ENCODE measurements at places on chromosomes 5 and 9. TPM values are rescaled to one million over a fixed set of nuclear protein-coding genes. Genes with fewer than 3 reads are reported as not detected.

GRCh38 chr5:14528926-14529325 lies 52.7 kb upstream of the OTULINL start:
- H3K27me3 ChIP-seq = no peaks in the 10 kb centered on the region
- H3K4me3 ChIP-seq = no peak overlapping the region

GRCh38 chr5:61732796-61733195 lies 400.7 kb downstream of the ZSWIM6 start:
- H3K27ac ChIP-seq = no peak overlapping the region
- H3K27me3 ChIP-seq = no peaks in the 10 kb centered on the region
- no peak for DNase-seq
- H3K36me3 ChIP-seq = no peaks in the 10 kb centered on the region

The BRD3 gene
- 5.4 TPM for polyA plus RNA-seq

DNA sequence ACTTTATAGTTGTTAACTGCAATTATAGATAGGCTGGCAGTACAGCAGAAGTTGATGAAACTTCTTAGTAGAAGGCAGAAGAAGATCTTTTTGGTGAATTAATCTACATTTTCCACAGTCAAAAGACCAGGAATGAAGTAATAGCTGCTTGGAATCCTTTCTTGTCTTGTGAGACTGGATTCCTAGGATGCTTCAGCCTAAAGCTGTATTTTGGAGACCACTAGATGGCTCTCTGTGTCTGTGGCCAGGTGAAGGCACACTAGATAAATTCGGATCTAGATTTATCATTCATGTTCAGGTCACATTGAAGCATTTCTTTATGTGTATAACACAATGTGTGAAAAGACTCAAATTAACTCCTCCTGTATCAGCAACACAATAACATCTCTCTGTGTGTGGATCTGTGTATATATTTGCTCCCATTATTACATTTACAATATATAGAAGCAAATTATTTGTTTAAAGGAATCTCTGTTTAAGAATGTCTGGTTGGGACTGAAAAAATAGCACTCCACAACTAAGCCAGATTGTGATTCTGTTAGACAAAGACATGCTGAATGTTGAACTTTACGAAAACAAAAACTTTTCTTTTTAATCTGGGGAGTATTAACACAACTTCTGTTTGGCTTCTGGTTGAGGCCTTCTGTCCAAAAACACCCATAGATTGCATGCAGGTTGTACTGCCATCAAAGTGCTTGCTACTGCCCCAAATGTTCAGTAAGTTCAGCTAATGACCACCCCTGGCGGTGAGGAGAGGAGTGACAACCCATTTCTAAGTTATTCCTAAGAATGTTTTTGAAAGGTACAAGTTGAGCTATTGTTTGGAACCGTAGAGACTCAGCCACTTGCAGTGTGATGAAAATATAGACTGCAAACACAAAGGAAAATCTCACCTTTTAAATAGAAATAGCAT lies 10.6 kb downstream of the GRIN3A start:
- no peaks in the 10 kb centered on the region for H3K36me3 ChIP-seq
- H3K4me1 ChIP-seq = no peaks in the 10 kb centered on the region
- H3K27ac ChIP-seq = no peak overlapping the region
- no peaks in the 10 kb centered on the region for H3K27me3 ChIP-seq
- H3K4me3 ChIP-seq = no peak overlapping the region

DNA sequence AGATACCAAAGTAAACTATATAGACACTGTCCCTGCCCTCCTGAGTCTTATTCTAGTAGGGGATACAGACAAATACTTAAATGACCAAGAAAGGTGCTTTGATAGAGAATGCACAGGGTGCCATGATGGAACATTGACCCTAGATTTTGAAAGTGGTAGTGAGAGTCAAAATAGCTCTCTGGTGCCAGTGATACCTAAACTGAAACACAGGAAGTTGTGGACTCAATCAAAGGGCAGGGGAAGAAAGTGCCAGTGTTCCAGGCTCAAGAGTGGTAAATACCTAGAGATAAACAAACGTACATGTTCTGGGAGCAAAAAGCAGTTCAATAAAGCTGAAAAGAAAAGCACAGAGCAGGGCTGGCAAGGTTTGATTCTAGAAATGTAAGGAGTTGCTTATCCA lies 267.6 kb downstream of the ISL1 start:
- no peak for DNase-seq
- no peaks in the 10 kb centered on the region for H3K4me1 ChIP-seq
- H3K27me3 ChIP-seq = no peaks in the 10 kb centered on the region
- no peak overlapping the region for H3K4me3 ChIP-seq

- no peaks in the 10 kb centered on the region for H3K4me1 ChIP-seq
- peaks cover 17% of the 10 kb centered on the region for H3K36me3 ChIP-seq
- H3K27me3 ChIP-seq = no peaks in the 10 kb centered on the region
- H3K4me3 ChIP-seq = no peak overlapping the region
- DNase-seq = no peak
Measured at GRCh38 chr5:176955895-176956294, 50.7 kb downstream of the UIMC1 start.

The TSSK1B gene
- polyA plus RNA-seq = not detected

DNA sequence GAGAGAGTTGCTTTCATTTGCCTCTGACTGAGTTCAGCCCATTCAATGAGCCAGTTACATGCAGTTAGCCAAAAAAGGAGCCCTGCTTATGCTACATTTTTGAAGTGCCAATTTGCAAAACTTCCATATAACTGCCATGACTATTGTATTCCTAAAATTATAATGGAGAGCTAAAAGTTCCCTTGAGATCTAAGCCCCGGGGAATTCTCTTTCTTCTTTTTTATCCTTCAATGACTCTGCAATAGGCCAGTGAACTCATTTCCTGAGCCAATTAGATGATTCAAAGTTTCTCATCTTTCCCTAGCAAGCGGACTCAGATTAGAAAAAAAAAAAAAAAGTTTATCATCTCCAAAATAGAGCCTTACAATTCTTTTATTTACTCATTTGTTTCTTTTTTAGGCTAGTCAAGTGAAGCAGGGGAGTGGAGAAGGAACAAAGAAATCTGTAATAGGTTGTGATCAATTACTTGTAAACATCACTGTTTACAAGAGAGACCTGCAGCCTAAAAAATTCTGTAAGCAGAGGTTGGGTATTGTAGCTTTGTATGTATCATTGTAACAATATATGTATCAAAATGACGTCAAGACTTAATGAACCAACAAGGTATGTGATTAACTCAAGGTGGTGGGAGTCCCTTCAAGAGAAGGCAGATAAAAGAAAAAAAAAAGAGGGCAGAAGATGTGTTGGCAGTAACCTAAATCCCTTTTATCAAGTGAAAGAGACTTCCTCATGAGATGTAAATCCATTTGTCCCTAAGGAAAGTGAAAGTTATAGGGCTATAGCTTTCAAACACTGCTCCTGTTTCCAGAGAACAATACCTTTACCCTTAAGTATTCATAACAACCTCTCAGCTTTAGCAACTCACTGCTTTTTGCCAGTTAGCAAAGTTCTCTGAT lies 48.7 kb upstream of the HOMER1 start:
- no peak overlapping the region for H3K27ac ChIP-seq
- H3K4me3 ChIP-seq = no peak overlapping the region
- DNase-seq = no peak

DNA sequence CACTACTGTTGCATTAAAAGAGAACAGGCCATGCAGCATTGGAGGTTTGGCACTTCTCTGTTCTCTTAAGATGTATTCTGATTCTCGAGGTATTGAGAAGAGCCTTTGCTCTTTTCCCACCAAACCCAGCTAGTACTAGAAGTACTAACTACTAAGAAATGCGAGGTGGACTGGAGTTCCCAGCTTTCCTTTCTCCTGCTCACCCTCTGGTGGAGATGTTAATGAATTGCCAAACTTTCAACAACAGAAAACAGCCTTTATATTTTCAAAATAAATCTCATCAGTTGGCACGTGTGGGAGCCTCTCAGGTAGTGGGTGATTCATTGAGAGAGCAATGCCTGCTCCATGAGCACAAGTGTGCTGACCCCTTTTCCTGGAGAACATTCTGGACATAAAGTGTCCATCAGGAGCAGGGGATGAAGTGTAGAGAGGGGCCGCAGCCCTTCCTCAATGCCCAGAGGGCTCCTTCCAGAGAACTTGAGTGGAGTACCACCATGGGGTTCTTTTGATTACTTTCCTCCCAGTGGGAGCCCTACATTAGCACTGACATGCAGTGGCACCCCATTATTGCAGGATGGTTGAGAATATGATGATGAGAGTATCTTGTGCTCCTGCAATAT lies 45.7 kb downstream of the TMEM174 start:
- H3K36me3 ChIP-seq = no peaks in the 10 kb centered on the region
- H3K27ac ChIP-seq = no peak overlapping the region
- H3K27me3 ChIP-seq = peaks cover 37% of the 10 kb centered on the region
- no peak overlapping the region for H3K4me3 ChIP-seq
- DNase-seq = no peak

The FAM81B gene
- polyA plus RNA-seq = not detected

- DNase-seq = no peak
- H3K4me1 ChIP-seq = peaks cover 17% of the 10 kb centered on the region
- H3K27ac ChIP-seq = no peak overlapping the region
- H3K36me3 ChIP-seq = no peaks in the 10 kb centered on the region
- no peaks in the 10 kb centered on the region for H3K27me3 ChIP-seq
- no peak overlapping the region for H3K4me3 ChIP-seq
Measured at GRCh38 chr5:97065475-97065874, 76.9 kb downstream of the LIX1 start.

DNA sequence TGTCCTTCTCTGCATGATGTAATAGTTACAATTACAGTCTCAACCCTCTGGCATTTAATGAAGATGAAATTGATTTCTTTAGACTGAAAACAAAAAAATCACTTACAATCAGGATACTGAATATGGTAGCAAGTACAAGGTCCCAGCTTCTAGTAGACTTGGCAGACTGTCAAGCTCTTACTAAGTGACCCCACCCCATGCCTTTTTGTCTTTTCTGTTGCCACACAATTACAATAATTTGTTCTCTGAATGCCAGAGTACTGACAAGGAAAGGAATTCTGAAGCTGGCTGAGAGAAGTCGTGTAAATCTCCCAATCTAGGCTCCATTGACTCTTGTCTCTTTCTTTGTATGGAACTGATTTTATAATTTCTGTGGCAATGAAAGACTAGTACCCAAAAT lies 154.2 kb downstream of the TMC1 start:
- no peak for DNase-seq
- H3K36me3 ChIP-seq = no peaks in the 10 kb centered on the region
- no peak overlapping the region for H3K4me3 ChIP-seq
- H3K27ac ChIP-seq = no peak overlapping the region
- H3K4me1 ChIP-seq = no peaks in the 10 kb centered on the region

GRCh38 chr5:156401804-156402203 lies 74.8 kb downstream of the SGCD start:
- H3K27ac ChIP-seq = no peak overlapping the region
- no peaks in the 10 kb centered on the region for H3K27me3 ChIP-seq
- no peaks in the 10 kb centered on the region for H3K36me3 ChIP-seq
- no peak overlapping the region for H3K4me3 ChIP-seq

GRCh38 chr5:40227366-40227765 lies 452.3 kb upstream of the PTGER4 start:
- H3K27ac ChIP-seq = no peak overlapping the region
- no peak overlapping the region for H3K4me3 ChIP-seq
- H3K36me3 ChIP-seq = no peaks in the 10 kb centered on the region
- DNase-seq = no peak
- H3K4me1 ChIP-seq = peaks cover 22% of the 10 kb centered on the region

GRCh38 chr5:74149395-74149794 lies 491.1 kb downstream of the ENC1 start:
- H3K4me3 ChIP-seq = no peak overlapping the region
- H3K4me1 ChIP-seq = peaks cover 9% of the 10 kb centered on the region
- DNase-seq = peak; percentile 72
- no peaks in the 10 kb centered on the region for H3K36me3 ChIP-seq
- no peak overlapping the region for H3K27ac ChIP-seq

The TMC1 gene
- polyA plus RNA-seq = 0.51 TPM

- H3K36me3 ChIP-seq = no peaks in the 10 kb centered on the region
- H3K4me1 ChIP-seq = no peaks in the 10 kb centered on the region
- H3K27me3 ChIP-seq = peaks cover 33% of the 10 kb centered on the region
- H3K27ac ChIP-seq = no peak overlapping the region
- no peak for DNase-seq
Measured at GRCh38 chr9:124486778-124487259, 20.4 kb downstream of the NR5A1 start.

- no peak overlapping the region for H3K4me3 ChIP-seq
- no peaks in the 10 kb centered on the region for H3K36me3 ChIP-seq
- H3K27me3 ChIP-seq = no peaks in the 10 kb centered on the region
- no peaks in the 10 kb centered on the region for H3K4me1 ChIP-seq
- H3K27ac ChIP-seq = no peak overlapping the region
Measured at GRCh38 chr5:76705574-76705973, 10.4 kb upstream of the F2R start.

DNA sequence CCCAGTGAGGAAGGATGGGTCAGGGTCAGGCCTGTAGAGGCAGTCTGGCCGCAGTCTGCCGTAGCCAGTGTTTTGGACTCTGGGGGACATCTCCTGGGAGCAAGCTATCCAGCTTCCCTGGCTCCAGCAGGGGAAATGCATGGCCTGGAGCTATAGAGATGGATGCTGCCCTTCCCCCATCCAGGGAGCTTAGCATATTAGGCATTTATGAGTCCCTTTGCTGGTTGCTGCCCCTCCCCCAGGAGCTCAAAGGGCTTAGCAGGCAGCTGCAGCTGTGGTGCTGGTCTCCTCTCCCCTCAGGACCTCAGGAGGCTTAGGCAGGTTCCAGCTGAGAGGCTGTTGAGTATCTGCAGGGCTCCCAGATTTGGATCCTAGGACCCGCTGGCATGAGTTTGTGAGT lies 1158.7 kb downstream of the DTWD2 start:
- no peaks in the 10 kb centered on the region for H3K27me3 ChIP-seq
- H3K4me3 ChIP-seq = no peak overlapping the region
- no peaks in the 10 kb centered on the region for H3K4me1 ChIP-seq
- H3K27ac ChIP-seq = no peak overlapping the region
- DNase-seq = no peak

DNA sequence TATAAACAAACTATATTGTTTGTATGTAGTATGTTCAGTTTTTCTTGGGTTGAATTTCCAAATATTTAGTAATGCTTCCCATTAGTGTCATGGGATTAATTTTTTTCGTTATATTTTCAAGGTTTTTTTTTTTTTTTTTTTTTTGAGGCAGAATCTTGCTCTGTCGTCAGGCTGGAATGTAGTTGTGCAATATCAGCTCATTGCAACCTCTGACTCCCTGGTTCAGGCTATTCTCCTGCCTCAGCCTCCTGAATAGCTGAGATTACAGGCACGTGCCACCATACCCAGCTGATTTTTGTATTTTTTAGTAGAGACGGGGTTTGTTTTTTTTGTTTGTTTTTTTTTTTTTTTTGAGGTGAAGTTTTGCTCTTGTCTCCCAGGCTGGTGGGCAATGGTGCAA lies 10.6 kb downstream of the DDX46 start:
- no peak overlapping the region for H3K4me3 ChIP-seq
- H3K27me3 ChIP-seq = no peaks in the 10 kb centered on the region
- H3K36me3 ChIP-seq = peaks cover 16% of the 10 kb centered on the region
- H3K4me1 ChIP-seq = no peaks in the 10 kb centered on the region
- DNase-seq = no peak

GRCh38 chr5:120476063-120476462 lies 12.0 kb downstream of the PRR16 start:
- no peak for DNase-seq
- no peaks in the 10 kb centered on the region for H3K36me3 ChIP-seq
- H3K27me3 ChIP-seq = no peaks in the 10 kb centered on the region
- no peak overlapping the region for H3K4me3 ChIP-seq
- no peak overlapping the region for H3K27ac ChIP-seq
- no peaks in the 10 kb centered on the region for H3K4me1 ChIP-seq

- no peaks in the 10 kb centered on the region for H3K36me3 ChIP-seq
- H3K4me1 ChIP-seq = no peaks in the 10 kb centered on the region
- H3K27me3 ChIP-seq = no peaks in the 10 kb centered on the region
- no peak overlapping the region for H3K27ac ChIP-seq
Measured at GRCh38 chr5:34410411-34411139, 245.6 kb upstream of the RAI14 start.

All from sigmoid colon (tissue), 7 donors.